NCI-H187 treated with DMSO at 0.1 percent for 48 hours (cell line): ENCODE measurements at places on chromosomes 1 and 21.

- DNase-seq: no peak
Observed at GRCh38 chr1:168455764-168456163, 88.0 kb downstream of the XCL2 start.

DNA sequence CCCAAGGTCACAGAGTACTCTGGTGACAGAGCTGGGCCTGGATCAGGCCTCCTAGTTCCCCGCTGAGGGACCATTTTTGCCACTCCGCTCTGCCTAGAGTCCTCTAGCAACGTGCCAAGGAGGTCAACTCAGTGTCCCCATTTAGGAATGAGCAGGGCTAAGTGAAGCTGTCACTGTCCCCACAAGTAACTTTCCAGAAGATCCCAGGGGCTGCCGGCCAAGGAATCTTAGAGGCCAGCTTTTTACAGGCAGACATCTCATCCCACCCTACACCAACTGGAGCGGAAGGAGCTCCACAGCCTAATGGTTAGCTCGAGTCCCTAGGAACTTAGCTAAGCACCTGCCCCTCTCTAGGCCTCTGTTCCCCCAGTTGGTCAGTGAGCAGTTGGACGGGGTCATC lies 59.7 kb downstream of the VWA5B1 start:
- no peak for DNase-seq

- no peak for DNase-seq
Observed at GRCh38 chr1:196387766-196388165, 220.5 kb downstream of the KCNT2 start.

DNA sequence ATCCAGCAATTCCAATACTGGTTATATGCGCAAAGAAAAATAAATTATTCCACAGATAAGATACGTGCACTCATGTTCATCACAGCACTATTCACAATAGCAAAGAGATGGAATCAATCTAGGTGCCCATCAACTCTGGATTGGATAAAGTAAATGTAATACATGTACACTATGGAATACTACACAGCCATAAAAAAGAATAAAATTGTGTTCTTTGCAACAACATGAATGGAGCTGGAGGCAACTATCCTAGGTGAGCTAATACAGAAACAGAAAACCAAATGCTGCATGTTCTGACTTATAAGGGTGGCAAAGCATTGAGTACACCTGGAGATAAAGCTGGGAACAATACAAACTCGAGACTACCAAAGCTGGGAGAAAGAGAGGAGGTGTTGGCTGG lies 787.3 kb downstream of the KCNT2 start:
- DNase-seq: no peak

GRCh38 chr1:197921235-197922069 lies 4.3 kb downstream of the LHX9 start:
- DNase-seq: no peak

GRCh38 chr21:18636897-18637296 lies 233.3 kb upstream of the TMPRSS15 start:
- no peak for DNase-seq

GRCh38 chr1:181131255-181131941 lies 42.9 kb downstream of the IER5 start:
- DNase-seq: no peak
